ENCODE measurements at places on chromosomes 2 and 18. TPM values are rescaled to one million over a fixed set of nuclear protein-coding genes. Genes with fewer than 3 reads are reported as not detected.

The POTEI gene
- polyA plus RNA-seq: 0.58 TPM

The C1GALT1C1L gene
- 2.4 TPM for polyA plus RNA-seq

DNA sequence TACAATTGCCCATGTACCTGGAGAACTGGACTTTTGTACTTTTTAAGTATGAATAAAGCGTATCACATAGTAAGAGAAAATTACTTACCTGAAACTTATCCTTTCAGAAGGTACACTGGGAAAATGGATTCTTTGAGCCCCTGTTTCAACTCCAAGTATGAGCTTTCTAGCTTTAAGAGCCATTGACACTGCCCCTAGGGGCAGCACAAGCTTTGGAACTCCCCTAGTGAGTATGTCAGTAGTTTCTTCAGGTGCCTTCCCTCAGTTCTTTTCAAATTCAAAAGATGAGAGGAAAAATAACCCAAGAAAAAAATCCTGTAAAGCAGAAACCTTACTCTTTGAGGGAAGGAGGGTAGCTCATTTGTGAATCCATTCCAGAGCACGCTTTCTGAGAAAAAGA, 124.1 kb downstream of the MEMO1 start:
- no peak for DNase-seq

DNA sequence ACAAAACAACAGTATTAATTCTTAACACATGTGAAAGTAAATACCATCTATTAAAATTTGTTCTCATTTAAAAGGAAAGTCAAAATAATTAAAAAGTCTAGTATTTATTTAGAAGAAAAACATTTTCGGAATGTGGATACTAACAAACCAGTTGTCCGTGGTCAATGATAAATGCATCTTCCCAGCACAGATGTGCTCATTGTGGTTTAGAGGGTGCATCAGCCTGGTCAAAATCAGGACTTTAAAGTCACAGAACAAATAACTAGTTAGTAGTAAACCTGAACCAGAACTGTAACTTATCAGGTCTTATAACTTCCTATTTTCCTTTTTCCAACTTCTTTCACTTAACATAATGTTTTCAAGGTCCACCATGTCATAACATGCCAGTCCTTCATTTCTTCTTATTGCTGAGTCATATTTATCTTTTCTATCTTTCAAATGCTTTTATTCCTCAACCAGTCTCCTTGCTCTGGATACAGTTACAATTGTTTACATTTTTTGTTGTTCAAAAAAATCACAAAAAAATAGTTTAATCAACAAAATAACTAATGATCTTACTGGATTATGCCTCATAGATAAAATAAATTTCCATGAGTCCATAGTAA, 55.8 kb downstream of the ID2 start:
- no peak for DNase-seq

DNA sequence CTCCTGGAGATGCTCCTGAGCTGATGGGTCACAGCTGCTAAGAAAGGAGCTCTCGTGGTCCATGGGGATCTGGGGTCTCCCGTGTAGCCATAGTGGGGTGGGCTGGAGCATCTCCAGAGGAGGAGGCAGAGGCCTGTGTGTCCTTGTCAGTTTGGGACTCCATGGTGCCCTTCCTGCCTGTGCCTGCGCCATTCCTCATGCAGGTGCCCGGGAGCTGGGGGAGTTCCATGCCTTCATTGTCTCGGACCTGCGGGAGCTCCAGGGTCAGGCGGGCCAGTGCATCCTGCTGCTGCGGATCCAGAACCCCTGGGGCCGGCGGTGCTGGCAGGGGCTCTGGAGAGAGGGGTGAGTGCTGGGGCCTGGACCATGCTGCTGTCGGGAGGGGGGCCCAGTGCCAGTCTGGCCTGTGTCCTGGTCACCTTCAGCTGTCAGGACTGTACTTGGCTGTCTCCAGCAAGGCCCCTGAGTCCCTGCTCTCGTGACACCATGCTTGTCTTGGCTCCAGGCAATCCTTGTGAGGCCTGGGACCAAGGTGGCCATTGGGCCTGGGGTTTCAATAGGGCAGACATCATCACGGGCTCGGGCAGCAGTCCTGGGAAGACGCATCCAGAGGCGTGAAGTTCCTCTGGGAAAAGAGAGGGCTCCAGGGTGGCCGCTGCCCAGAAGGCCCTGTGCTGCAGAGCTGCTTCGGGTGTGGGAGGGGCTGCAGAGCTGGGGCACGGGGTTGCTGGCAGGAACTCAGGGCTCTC, 7.3 kb downstream of the CAPN10 start:
- peak; percentile 72 for DNase-seq

- no peak for DNase-seq
Measured at GRCh38 chr2:232363784-232364615, 14.6 kb upstream of the ALPP start.

DNA sequence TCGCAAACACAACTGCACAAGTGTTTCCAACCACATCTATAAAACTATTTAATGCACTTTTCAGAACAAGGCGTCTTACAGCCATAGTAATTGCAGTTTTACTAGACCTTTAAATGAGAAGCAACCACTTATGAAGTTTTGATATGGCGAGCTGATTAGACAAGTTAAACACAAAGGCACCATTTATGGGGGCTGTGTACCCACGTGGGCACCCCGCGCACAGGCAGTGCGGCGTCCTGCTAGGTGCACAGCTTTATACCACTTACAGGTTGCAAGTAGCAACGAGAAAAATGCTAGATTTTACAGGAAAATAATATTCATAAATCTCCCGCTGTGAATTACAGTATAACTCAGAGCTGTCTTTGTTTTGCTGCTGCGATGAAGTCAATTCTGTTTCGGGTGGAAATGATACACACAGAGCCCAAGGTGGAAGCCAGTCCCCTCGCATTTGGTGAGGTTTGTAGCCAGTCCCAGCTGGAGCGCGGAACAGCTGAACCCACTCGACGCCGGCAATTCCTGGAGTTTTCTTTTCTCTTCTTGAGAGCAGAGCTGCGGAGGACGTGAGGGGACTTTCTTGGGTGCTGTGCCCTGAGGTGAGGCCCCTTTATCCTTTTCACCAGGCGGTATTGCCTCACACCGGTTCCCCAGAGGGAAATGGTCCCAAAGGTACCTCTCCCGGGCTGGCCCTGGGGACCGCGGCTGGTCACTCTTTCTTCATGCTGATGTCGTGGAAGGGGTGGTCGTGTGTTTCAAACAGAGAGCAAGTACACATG, 76.7 kb downstream of the PTGR3 start:
- DNase-seq: peak; percentile 68

- no peak for DNase-seq
Measured at GRCh38 chr2:177741866-177742265, 330.7 kb downstream of the PDE11A start.

- DNase-seq: no peak
Measured at GRCh38 chr18:13035249-13035914, 44.2 kb downstream of the CEP192 start.

GRCh38 chr2:198356157-198356556, 551.8 kb downstream of the PLCL1 start:
- no peak for DNase-seq

Measured in left lung (tissue), 14 donors.